CD4-positive, alpha-beta T cell treated with Interleukin-12 subunit alpha and Interleukin-12 subunit beta, for 1 hour (primary cell): ENCODE measurements at places on chromosomes 13 and 19.
A peak's percentile ranks its signal among the peaks of the same experiment; 100 is the strongest.

DNA sequence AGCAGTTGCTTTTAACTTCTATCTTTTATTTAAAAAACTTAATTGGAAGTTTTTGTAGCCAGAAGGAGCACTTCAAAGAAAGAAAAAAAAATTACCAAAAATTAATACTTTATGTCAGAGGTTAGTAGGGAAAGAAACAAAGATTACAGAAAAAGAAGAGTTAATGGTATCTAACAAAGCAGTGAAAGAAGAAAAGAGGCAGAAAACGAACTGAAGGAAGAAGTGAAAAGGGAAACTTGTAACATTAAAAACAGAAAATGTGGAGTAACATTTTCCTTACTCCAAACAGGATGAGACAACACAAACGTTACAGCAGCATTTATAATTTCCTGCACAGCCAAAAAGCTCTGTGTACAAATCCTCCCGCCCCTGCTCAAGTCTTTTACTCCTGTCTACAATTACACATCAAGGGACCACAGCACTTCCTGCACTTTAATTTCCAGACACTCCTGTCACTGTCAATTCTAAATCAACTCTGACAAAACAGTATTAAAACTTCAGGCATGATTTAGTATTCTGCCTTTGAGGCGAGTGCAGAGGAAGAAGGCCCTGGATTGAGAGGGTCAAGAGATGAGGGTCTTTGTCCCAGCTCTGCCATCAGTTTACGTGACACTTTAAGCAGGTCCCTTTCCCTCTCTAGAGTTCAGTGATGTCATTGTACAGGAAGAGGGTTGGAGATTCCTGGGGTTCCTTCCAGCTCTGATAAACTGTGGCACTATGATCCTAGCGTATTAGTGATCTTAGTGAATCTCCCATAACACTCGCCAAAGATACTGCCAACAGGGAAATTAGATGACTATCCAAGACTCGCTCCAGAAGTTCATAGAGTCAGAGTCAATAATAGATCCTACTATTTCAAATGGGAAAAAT, 53.2 kb upstream of the LSM14A start:
- DNase-seq: no peak

DNA sequence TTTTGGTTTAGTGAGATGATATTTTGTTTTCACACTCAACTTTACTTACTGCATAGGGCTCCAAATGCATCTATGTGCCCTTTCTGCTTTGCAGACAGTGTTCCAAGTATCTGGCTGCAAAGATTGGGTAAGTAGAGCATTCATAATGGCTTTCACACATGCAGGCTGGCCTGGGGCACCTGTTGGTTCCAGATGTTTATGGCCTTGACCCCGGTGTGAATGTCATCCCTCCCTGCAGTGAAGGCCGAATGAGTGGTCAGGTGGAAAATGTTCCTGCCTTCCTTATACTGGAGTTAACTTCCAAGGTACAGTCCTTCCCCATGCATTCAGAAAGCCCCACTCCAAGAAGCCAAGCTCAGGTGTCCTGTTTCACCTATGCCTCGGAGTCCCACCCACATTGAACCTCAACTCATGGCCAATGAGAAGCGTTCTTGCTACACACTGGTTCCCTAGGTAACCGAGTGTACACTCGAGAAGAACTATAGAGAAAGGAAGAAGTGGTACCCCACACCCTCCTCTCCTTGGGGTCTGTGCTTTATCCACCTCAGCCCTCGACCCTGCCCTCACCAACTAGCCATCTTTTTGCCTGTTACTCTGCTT, 23.0 kb upstream of the ZNF536 start:
- DNase-seq: no peak

DNA sequence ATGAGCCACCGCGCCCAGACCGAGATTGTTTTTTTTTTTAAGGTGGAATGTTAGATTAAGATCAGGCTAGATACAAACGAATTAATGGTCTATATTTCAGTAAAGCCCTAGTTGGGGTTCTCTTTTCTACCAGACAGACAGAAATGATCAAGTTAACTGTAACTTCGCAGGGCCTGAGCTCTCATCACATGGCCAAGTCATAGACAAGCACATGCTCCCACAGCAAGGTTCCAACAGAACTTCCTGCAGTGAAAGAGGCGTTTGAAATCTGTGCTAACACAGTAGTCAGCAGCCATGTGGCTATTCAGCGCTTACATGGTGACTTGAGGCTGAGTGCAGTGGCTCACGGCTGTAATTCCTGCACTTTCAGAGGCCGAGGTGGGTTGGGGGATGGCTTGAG, 34.7 kb upstream of the SEMA6B start:
- no peak for DNase-seq

GRCh38 chr19:43594710-43595604, 977 bp downstream of the IRGQ start:
- peak; percentile 81 for DNase-seq

DNA sequence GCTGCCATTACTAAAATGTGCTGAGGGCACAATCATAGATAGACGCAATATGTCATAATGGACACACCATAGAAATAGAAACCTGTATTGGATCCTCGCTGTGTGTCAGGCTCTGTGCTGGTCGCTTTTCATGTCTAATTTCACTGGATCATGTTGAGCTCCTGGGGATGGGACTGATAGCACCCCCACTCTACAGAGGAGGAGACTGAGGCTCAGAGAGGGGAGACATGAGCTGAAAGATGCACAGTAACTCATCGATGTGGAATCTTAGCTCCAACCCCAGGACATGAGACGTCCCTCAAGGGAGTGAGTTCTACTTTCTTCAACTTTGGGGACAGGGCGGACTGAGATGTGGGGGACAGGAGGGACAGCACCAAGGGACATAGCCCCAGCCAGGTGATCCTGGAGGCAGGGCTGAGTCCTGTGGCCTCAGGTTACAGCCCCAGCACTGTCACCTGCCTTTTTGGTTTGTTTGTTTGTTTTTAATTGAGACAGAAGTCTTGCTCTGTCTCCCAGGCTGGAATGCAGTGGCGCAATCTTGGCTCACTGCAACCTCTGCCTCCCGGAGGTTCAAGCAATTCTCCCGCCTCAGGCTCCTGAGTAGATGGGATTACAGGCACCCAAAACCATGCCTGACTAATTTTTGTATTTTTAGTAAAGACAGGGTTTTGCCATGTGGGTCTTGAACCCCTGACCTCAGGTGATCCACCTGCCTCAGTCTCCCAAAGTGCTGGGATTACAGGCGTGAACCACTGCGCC, 6.6 kb upstream of the GIPC1 start:
- no peak for DNase-seq

DNA sequence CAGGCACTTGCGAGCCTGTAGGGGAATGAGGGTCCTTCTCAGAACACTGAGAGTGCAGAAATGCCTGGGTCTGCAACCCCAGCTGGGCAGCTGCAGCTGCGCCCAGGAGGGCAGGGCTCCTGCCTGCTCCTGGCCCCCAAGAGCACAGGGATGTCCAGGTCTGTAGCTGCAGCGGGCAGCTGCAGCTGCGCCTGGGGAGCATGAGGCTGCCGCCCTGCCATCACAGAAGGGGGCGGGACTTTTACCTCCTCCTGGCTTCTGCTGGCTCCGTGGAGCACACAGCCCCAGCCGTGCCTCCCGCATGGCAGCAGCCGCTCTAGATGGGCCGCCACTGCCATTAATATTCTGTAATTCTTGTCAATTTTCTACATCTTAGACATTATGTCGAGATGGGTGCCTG, 17.8 kb downstream of the CPB2 start:
- no peak for DNase-seq

- no peak for DNase-seq
Measured at GRCh38 chr13:57633950-57634838, 2.6 kb downstream of the PCDH17 start.

- no peak for DNase-seq
Measured at GRCh38 chr19:46288896-46289588, 7.8 kb upstream of the HIF3A start.

DNA sequence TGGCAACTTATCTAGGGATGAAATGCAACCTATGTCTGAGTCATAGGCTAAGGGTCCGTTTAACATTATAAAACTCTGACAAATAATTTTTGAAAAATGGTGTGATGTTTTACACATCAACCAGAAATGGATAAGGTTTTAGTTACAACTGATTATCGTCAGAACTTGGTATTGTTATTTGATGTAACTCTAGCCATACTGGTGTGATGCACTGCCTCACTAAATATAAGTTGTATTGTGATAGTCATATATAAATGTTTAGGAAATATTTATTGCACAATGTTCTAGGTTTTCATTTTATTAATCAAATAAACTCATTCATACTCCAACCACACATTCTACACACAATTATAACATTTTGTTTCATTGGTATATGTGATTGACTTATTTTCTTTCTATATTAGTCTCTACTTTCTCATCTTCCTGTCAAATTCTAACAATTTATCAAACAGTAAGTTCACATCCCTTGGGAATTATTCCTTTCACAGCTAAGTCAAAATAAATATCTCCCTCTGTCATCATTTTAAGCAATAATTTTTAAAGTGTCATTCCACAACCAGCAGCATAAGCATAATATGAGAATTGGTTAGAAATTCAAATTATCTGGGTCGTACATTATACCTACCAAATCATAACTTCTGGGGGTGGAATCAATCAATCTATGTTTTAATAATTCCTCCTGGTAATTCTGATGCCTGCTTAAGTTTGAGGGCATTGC, 873.9 kb downstream of the SLITRK1 start:
- DNase-seq: no peak
